ENCODE measurements at places on chromosomes 1 and 21. TPM values are rescaled to one million over a fixed set of nuclear protein-coding genes. Genes with fewer than 3 reads are reported as not detected.

GRCh38 chr21:36508948-36509347 is 29.0 kb upstream of the CLDN14 start:
- no peaks in the 10 kb centered on the region for H3K4me1 ChIP-seq
- no peak for DNase-seq
- H3K27ac ChIP-seq: no peak overlapping the region
- H3K4me3 ChIP-seq: no peak overlapping the region
- peaks cover 10% of the 10 kb centered on the region for H3K27me3 ChIP-seq

- peaks cover 2% of the 10 kb centered on the region for H3K27me3 ChIP-seq
- DNase-seq: no peak
- peaks cover 81% of the 10 kb centered on the region for H3K4me1 ChIP-seq
These were observed 99.5 kb downstream of the NGF start for GRCh38 chr1:115238336-115239147.

SPRR1B gene
- not detected for total RNA-seq

GRCh38 chr1:10768552-10768951 is 27.9 kb downstream of the CASZ1 start:
- H3K27me3 ChIP-seq: peaks cover 54% of the 10 kb centered on the region
- H3K4me3 ChIP-seq: no peak overlapping the region
- H3K27ac ChIP-seq: no peak overlapping the region
- H3K36me3 ChIP-seq: no peaks in the 10 kb centered on the region

DNA sequence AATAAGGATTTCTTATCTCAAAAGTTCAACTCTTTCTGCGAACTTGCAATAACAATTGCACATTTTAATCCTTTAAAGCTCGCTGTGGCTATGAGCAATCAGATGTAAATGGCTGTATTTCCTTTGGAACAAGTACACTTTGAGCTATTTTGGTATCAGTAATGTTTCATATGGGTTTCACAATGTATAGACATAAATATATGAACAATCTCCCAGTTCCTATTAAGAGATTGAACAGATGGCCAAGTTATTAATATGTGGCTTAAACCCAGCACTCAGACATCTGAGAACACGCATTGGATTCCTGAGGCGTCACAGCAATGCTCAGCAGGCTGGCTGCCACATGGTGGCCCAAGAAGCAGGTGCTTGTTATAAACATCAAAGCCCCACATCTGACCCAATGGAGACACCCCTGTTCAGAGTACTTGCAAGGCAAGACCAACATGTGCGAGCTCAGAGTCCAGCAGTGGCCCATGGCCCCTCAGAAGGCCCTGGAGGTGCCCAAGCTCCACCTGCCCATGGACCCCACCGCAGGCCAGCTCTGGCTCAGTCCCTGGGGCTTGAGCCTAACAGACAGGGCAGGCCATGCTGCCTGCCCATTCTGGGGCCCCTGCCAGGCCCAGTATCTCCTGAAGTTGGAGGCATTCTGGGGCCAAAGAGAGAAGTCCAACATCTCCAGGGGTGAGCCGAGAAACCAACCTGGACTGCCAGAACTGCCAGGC is 23.7 kb downstream of the PSMG1 start:
- no peak overlapping the region for H3K27ac ChIP-seq
- H3K27me3 ChIP-seq: peaks cover 10% of the 10 kb centered on the region
- H3K36me3 ChIP-seq: peaks cover 7% of the 10 kb centered on the region
- no peak for DNase-seq
- no peaks in the 10 kb centered on the region for H3K4me1 ChIP-seq

- peaks cover 18% of the 10 kb centered on the region for H3K36me3 ChIP-seq
- no peak for DNase-seq
- no peak overlapping the region for H3K4me3 ChIP-seq
- H3K27ac ChIP-seq: no peak overlapping the region
These were observed 20.9 kb downstream of the POFUT2 start for GRCh38 chr21:45266518-45267389.

- DNase-seq: no peak
- peak overlapping the region; percentile 95 for H3K4me3 ChIP-seq
- H3K4me1 ChIP-seq: peaks cover 32% of the 10 kb centered on the region
These were observed 1.4 kb downstream of the PBXIP1 start for GRCh38 chr1:154954541-154954940.

- H3K27me3 ChIP-seq: peaks cover 6% of the 10 kb centered on the region
- H3K27ac ChIP-seq: no peak overlapping the region
- no peaks in the 10 kb centered on the region for H3K36me3 ChIP-seq
- no peak overlapping the region for H3K4me3 ChIP-seq
- no peak for DNase-seq
- no peaks in the 10 kb centered on the region for H3K4me1 ChIP-seq
These were observed 2.6 kb upstream of the SPRR1A start for GRCh38 chr1:152981146-152981871.

LCE1B gene
- not detected for total RNA-seq

GRCh38 chr1:54081306-54082270 is 28.2 kb downstream of the TCEANC2 start:
- H3K4me1 ChIP-seq: peaks cover 6% of the 10 kb centered on the region
- no peaks in the 10 kb centered on the region for H3K27me3 ChIP-seq
- no peak overlapping the region for H3K27ac ChIP-seq
- H3K36me3 ChIP-seq: no peaks in the 10 kb centered on the region
- peak; percentile 56 for DNase-seq

DNA sequence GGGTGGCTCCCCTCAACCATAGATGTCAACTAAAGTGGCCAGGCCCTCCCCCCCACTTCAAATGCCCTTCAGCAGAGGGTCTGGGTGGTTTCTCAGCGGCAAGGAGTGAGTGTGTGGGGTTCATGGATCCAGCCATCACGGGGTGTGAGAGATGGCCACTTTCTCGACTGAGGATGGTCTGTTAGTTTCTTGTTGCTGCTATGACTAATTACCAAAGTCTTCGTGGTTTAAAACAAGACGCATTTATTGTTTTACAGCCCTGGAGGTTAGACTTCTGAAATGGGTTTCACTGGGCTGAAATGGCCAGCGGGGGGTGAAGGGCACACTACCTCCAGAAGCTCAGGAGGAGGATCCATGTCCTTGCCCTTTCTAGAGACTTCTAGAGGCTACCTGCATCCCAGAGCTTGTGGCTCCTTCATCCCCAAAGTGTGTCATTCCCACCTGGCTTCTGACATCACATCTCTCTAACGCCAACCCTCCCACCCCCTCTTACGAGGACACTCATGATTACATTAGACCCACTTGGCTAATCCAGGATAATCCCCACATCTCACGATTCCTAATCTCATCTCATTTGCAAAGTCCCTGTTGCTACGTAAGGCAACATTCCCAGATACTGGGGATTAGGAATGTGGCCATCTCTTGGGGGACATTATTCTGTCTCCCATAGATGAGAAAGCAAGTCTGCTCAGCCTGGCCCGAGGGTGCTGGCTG is 53.0 kb downstream of the EPHB2 start:
- H3K27ac ChIP-seq: no peak overlapping the region
- no peak for DNase-seq
- no peak overlapping the region for H3K4me3 ChIP-seq
- no peaks in the 10 kb centered on the region for H3K36me3 ChIP-seq

GRCh38 chr1:62912028-62912638 is 128.2 kb downstream of the ATG4C start:
- peak; percentile 41 for DNase-seq
- H3K4me3 ChIP-seq: no peak overlapping the region
- no peaks in the 10 kb centered on the region for H3K4me1 ChIP-seq
- H3K27ac ChIP-seq: no peak overlapping the region
- H3K36me3 ChIP-seq: no peaks in the 10 kb centered on the region

DNA sequence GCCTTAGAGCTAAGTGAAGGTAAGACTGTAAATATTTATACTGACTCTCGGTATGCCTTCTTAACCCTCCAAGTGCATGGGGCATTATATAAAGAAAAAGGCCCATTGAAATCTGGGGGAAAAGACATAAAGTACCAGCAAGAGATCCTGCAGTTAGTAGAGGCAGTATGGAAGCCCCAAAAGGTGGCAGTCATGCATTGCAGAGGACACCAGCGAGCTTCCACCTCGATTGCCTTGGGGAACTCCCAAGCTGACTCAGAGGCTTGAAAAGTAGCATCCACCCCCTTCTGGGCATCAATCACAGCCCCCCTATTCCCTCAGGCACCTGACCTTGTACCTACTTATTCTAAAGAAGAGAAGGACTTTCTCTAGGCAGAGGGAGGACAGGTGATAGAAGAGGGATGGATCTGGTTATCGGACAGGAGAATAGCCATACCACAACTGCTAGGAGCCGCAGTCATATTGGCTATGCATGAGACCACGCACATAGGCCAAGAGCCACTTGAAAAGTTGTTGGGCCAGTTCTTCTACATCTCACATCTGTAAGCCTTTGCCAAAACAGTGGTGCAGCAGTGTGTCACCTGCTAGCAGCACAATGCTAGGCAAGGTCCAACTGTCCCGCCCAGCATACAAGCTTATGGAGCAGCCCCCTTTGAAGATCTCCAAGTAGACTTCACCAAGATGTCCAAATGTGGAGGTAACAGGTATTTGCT is 19.4 kb downstream of the PLA2G2F start:
- H3K4me3 ChIP-seq: no peak overlapping the region
- H3K27me3 ChIP-seq: peaks cover 18% of the 10 kb centered on the region
- no peak overlapping the region for H3K27ac ChIP-seq
- no peaks in the 10 kb centered on the region for H3K4me1 ChIP-seq
- no peak for DNase-seq
- H3K36me3 ChIP-seq: no peaks in the 10 kb centered on the region

ADCY10 gene
- not detected for total RNA-seq

DNA sequence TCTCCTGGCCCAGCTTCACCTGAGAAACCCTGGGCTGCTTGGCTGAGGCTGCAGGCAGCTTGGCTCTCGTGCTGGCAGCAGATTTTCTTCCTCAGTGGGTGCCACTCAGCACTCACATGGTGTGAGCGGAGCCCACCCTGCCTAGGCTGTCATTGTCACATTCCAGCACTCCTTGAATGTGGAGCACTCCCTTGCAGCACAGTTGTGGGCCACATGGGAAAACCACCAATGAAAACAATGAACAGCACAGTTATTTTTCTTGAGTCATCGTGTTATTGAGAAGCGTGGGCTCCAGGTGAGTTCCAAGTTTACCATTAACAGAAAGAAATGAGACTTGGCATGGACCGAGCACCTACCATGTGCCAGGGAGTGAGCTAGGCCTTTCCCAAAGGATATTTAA is 27.2 kb upstream of the TRIM67 start:
- H3K4me3 ChIP-seq: no peak overlapping the region
- H3K27ac ChIP-seq: no peak overlapping the region
- H3K4me1 ChIP-seq: peaks cover 19% of the 10 kb centered on the region
- no peaks in the 10 kb centered on the region for H3K36me3 ChIP-seq
- peaks cover 1% of the 10 kb centered on the region for H3K27me3 ChIP-seq

GRCh38 chr1:204359474-204360255 is at the start of gene PLEKHA6:
Gene PLEKHA6, minus strand, starts transcription at chr1:204359929. Its CDS starts 86,202 bp downstream, at chr1:204273727.
- peak within 1 kb of the TSS; percentile 77 for H3K4me3 ChIP-seq
- no peaks in the 10 kb centered on the region for H3K36me3 ChIP-seq
- peak; percentile 52 for DNase-seq

- peak overlapping the region; percentile 93 for H3K4me3 ChIP-seq
- H3K27ac ChIP-seq: peak overlapping the region; percentile 93
- peaks cover 4% of the 10 kb centered on the region for H3K27me3 ChIP-seq
- peaks cover 55% of the 10 kb centered on the region for H3K4me1 ChIP-seq
- peaks cover 24% of the 10 kb centered on the region for H3K36me3 ChIP-seq
These were observed 50.0 kb upstream of the BOLA1 start for GRCh38 chr1:149849111-149849946.

- peak overlapping the region; percentile 7 for H3K27ac ChIP-seq
- H3K27me3 ChIP-seq: no peaks in the 10 kb centered on the region
- no peak overlapping the region for H3K4me3 ChIP-seq
- peaks cover 61% of the 10 kb centered on the region for H3K4me1 ChIP-seq
- peaks cover 10% of the 10 kb centered on the region for H3K36me3 ChIP-seq
These were observed 6.1 kb upstream of the PSMA5 start for GRCh38 chr1:109432336-109432735.

DNA sequence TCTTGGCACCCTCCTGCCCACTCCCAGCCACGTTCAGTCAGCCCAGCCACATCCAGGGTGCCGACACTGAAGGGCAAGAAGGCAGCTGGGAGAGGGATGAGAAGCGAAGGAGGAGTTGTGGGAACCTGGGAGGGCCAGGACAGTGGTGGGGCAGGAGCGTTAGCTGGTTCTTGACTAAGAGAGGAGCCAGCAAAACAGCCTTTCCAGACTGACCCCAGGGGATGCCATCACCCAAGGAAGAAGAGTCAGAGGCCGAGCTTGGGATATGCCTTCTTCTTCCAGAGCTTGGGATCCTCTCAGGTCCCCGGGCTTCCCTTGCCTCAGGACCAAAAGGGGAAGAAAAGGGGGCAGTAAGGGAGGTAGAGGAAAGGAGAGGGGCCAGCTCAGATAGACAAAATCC is 7.2 kb downstream of the INKA2 start:
- H3K4me1 ChIP-seq: peaks cover 10% of the 10 kb centered on the region
- no peak for DNase-seq
- H3K36me3 ChIP-seq: no peaks in the 10 kb centered on the region
- no peak overlapping the region for H3K27ac ChIP-seq

ARTN gene
- total RNA-seq: 0.35 TPM

DNA sequence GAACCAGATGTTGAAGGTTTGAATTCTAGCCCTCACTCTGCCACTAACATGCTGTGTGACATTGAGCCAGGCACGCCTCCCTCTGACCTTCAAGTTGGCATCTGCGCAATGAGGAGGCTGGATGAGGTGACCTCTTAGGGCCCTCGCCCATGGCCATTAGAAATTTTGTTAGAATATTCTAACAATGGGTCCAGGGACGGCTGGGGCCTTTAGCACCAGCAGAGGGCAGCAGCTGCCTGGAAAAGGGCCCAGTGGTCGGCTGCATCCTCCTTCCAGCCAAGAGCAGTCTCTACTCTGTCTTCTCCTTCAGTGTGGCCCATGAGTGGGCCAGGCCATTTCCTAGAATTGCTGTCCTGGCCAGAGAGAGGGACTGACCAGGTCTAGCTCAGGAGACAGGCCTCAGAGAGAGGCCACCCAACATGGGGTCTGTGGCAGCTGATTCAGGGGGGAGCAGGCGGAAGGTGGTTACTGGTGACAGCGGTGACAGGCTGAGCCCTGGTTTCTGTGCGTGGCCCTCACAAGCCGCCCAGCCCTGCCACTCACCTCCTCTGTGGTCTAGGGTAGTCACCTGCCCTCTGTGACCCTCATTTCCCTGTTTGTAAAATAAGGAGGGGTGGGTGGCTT is 101.3 kb upstream of the ACTL8 start:
- H3K27me3 ChIP-seq: no peaks in the 10 kb centered on the region
- peaks cover 15% of the 10 kb centered on the region for H3K36me3 ChIP-seq
- DNase-seq: peak; percentile 31
- peaks cover 4% of the 10 kb centered on the region for H3K4me1 ChIP-seq

- peaks cover 4% of the 10 kb centered on the region for H3K36me3 ChIP-seq
- no peaks in the 10 kb centered on the region for H3K27me3 ChIP-seq
- peak overlapping the region; percentile 100 for H3K4me3 ChIP-seq
- peak overlapping the region; percentile 11 for H3K27ac ChIP-seq
- H3K4me1 ChIP-seq: peaks cover 21% of the 10 kb centered on the region
- no peak for DNase-seq
These were observed 511 bp upstream of the RABGAP1L start for GRCh38 chr1:174158767-174159251.

GRCh38 chr1:186806477-186806876 is 22.3 kb upstream of the PLA2G4A start:
- no peaks in the 10 kb centered on the region for H3K36me3 ChIP-seq
- no peaks in the 10 kb centered on the region for H3K4me1 ChIP-seq
- no peaks in the 10 kb centered on the region for H3K27me3 ChIP-seq
- DNase-seq: peak; percentile 19

- no peak overlapping the region for H3K4me3 ChIP-seq
- H3K27ac ChIP-seq: no peak overlapping the region
- peaks cover 4% of the 10 kb centered on the region for H3K27me3 ChIP-seq
- no peak for DNase-seq
These were observed 30.3 kb downstream of the RSPH1 start for GRCh38 chr21:42465803-42466127.

- no peak overlapping the region for H3K4me3 ChIP-seq
- H3K4me1 ChIP-seq: no peaks in the 10 kb centered on the region
- no peaks in the 10 kb centered on the region for H3K27me3 ChIP-seq
These were observed 62.1 kb downstream of the SNX7 start for GRCh38 chr1:98723574-98723973.

Measured in HFFc6 (cell line).